A549 treated with AZD2906 at 1 μM for 4 hours (cell line): ENCODE measurements at places on chromosomes 16 and 17. TPM values are rescaled to one million over a fixed set of nuclear protein-coding genes. Genes with fewer than 3 reads are reported as not detected.

KRT20 gene
- 0.11 to 0.30 TPM (median 0.23 TPM) in 5 replicates for total RNA-seq

HS3ST3B1 gene
- 0.81 to 1.1 TPM (median 1.0 TPM) in 5 replicates for total RNA-seq

IGFALS gene
- total RNA-seq: 0.03 to 0.18 TPM (median 0.06 TPM) in 4 of 5 replicates, not detected in the other

MLX gene
- total RNA-seq: 58.2 to 62.5 TPM (median 61.8 TPM) in 5 replicates

SKAP1 gene
- 0.12 TPM in 1 of 5 replicates, not detected in the others for total RNA-seq

PIRT gene
- total RNA-seq: not detected in 5 replicates

DBNDD1 gene
- total RNA-seq: 49.9 to 66.7 TPM (median 63.5 TPM) in 5 replicates

KRT36 gene
- total RNA-seq: 0.05 TPM in 1 of 5 replicates, not detected in the others

CA4 gene
- total RNA-seq: 0.11 to 0.28 TPM (median 0.21 TPM) in 4 of 5 replicates, not detected in the other

GPRC5C gene
- total RNA-seq: 45.9 to 65.0 TPM (median 59.4 TPM) in 5 replicates

WNT9B gene
- 0.02 to 0.05 TPM in 2 of 5 replicates, not detected in the others for total RNA-seq

DHRS7C gene
- total RNA-seq: not detected in 5 replicates

ETV4 gene
- 57.6 to 67.4 TPM (median 65.7 TPM) in 5 replicates for total RNA-seq

TELO2 gene
- 25.9 to 42.3 TPM (median 36.3 TPM) in 5 replicates for total RNA-seq

CCL7 gene
- total RNA-seq: 0.11 to 0.25 TPM (median 0.22 TPM) in 5 replicates

KRTAP4-12 gene
- not detected in 5 replicates for total RNA-seq

IFT20 gene
- total RNA-seq: 45.8 to 57.5 TPM (median 52.2 TPM) in 5 replicates

PLA2G10 gene
- total RNA-seq: 0.33 to 0.63 TPM (median 0.48 TPM) in 5 replicates

FOXO3B gene
- total RNA-seq: 2.9 to 4.2 TPM (median 3.6 TPM) in 5 replicates

ARL17B gene
- 5.5 to 6.5 TPM (median 6.1 TPM) in 5 replicates for total RNA-seq

KCNH4 gene
- total RNA-seq: 0.18 to 0.36 TPM (median 0.31 TPM) in 5 replicates

NPIPB9 gene
- 1.1 to 1.7 TPM (median 1.4 TPM) in 5 replicates for total RNA-seq

SLC35G6 gene
- total RNA-seq: not detected in 5 replicates

TBX2 gene
- 3.7 to 6.1 TPM (median 5.4 TPM) in 5 replicates for total RNA-seq

AXIN2 gene
- 0.57 to 0.83 TPM (median 0.69 TPM) in 5 replicates for total RNA-seq

KRTAP4-9 gene
- not detected in 5 replicates for total RNA-seq

ASGR1 gene
- 0.82 to 1.4 TPM (median 1.2 TPM) in 5 replicates for total RNA-seq

CHAD gene
- not detected in 5 replicates for total RNA-seq

CHD9 gene
- 13.2 to 19.0 TPM (median 14.7 TPM) in 5 replicates for total RNA-seq

ZG16B gene
- 0.37 to 0.96 TPM (median 0.92 TPM) in 5 replicates for total RNA-seq

RTN4RL1 gene
- 13.8 to 19.9 TPM (median 16.7 TPM) in 5 replicates for total RNA-seq

TVP23A gene
- total RNA-seq: 0.08 to 0.29 TPM (median 0.17 TPM) in 4 of 5 replicates, not detected in the other

HOXB1 gene
- total RNA-seq: not detected in 5 replicates

DRC3 gene
- 2.0 to 2.5 TPM (median 2.1 TPM) in 5 replicates for total RNA-seq

ZFPM1 gene
- 3.1 to 7.2 TPM (median 6.4 TPM) in 5 replicates for total RNA-seq

ARL5C gene
- total RNA-seq: not detected in 5 replicates

ZNF629 gene
- 16.0 to 19.7 TPM (median 17.4 TPM) in 5 replicates for total RNA-seq

PRR15L gene
- total RNA-seq: 3.1 to 3.9 TPM (median 3.5 TPM) in 5 replicates

CLEC3A gene
- total RNA-seq: not detected in 5 replicates

NIP7 gene
- total RNA-seq: 49.1 to 68.5 TPM (median 50.5 TPM) in 5 replicates

MPP2 gene
- 1.1 to 1.8 TPM (median 1.4 TPM) in 5 replicates for total RNA-seq

SLC16A5 gene
- 23.0 to 32.9 TPM (median 30.2 TPM) in 5 replicates for total RNA-seq

CEMP1 gene
- 0.06 to 0.15 TPM (median 0.09 TPM) in 3 of 5 replicates, not detected in the others for total RNA-seq

ADAD2 gene
- 0.05 TPM in 1 of 5 replicates, not detected in the others for total RNA-seq

ASB16 gene
- total RNA-seq: 0.07 TPM in 3 of 5 replicates, not detected in the others

OR1A1 gene
- not detected in 5 replicates for total RNA-seq

SLC38A8 gene
- 0.09 TPM in 1 of 5 replicates, not detected in the others for total RNA-seq

SLC2A4 gene
- total RNA-seq: 0.35 to 0.67 TPM (median 0.63 TPM) in 5 replicates

SREBF1 gene
- 65.8 to 78.1 TPM (median 72.9 TPM) in 5 replicates for total RNA-seq

CCL4L2 gene
- total RNA-seq: not detected in 5 replicates

C17orf67 gene
- 1.3 to 2.1 TPM (median 1.9 TPM) in 5 replicates for total RNA-seq

KRTAP17-1 gene
- not detected in 5 replicates for total RNA-seq

RAB11FIP4 gene
- total RNA-seq: 1.2 to 2.2 TPM (median 1.7 TPM) in 5 replicates

KRT33A gene
- total RNA-seq: not detected in 5 replicates

KRTAP1-5 gene
- total RNA-seq: not detected in 5 replicates

CES1 gene
- total RNA-seq: 29.9 to 50.5 TPM (median 34.8 TPM) in 5 replicates

BRIP1 gene
- total RNA-seq: 3.0 to 5.1 TPM (median 4.0 TPM) in 5 replicates
